ENCODE measurements at places on chromosomes 5 and 9.
A peak's percentile ranks its signal among the peaks of the same experiment; 100 is the strongest.

- no peak for DNase-seq
Observed at GRCh38 chr5:128472036-128472435, 66.0 kb downstream of the FBN2 start.

GRCh38 chr9:129451669-129452068 lies 169.2 kb downstream of the C9orf50 start:
- DNase-seq: no peak

DNA sequence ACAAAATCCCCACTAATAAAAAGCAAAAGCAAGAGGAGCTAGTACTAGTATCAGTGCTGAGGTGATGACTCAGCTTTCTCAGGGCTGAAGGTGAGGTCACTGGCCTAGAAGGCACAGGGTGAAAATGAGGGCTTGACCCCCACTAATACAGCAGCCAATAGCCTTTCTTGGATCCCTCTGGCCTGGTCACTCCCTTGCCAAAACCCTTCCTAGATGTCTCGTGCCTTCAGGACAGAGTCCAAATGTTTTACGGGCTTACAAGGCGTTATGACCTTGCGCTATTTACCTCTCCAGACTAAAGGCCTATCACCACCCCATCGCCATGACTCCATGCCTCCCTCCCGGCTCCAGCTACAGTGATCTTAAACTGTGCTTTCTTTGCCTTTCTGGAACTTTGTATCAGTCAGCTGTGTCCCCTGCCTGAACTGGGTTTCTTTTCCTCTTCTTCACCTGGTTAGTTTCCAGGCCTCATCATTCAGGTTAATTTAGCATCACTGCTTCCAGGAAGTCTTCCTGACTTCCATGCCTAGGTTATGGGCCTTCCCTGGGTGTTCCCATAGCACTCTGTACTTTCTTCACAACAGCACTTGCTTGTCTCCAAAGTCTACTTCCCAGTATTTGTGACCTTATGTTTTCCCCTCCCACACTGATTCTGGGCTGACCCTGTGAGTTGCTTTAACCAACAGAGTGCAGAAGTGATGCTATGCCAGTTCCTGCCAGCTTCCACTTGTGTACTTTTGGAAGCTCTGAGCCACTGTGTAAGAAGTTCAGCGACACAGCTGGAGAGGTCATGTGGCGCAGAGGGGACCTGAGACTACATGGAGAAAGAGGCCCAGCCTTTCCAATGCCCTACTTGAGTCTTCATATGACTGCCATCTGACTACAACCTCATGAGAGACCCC lies 4.2 kb upstream of the DELE1 start:
- DNase-seq: no peak

GRCh38 chr5:121386334-121386733 lies 465.3 kb upstream of the FTMT start:
- DNase-seq: no peak

DNA sequence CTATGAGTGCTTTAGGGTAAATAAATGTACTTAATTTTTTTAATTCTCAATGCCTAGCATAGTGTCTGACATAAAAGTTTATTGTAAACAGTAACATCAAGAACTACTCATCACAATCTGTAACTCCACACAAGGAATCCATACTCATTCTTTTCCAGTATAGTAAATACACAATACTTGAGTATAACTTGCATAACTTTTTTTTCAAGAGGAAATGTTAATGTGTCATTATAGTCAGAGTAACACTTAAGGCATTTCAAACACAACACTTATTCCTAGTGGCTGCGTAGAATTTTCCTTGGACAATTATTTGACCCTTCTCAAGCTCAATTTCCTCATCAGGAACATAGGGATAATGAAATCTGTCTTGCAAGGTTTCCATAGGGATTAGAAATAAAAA lies 584.3 kb downstream of the CAAP1 start:
- no peak for DNase-seq

- no peak for DNase-seq
Observed at GRCh38 chr5:177412603-177413233, 3.4 kb upstream of the F12 start.

DNA sequence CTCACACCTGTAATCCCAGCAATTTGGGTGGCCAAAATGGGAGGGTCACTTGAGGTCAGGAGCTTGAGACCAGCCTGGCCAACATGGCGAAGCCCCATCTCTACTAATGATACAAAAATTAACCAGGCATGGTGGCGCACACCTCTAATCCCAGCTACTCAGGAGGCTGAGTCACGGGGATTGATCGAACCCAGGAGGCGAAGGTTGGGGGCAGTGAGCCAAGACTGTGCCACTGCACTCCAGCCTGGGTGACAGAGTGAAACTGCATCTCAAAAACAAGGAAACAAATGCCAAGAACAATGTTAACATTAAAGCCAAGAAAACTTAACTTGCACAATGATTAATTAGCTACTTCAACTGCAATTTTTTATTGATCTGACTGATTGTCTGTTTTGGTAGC lies 202.6 kb downstream of the ARRDC3 start:
- no peak for DNase-seq

DNA sequence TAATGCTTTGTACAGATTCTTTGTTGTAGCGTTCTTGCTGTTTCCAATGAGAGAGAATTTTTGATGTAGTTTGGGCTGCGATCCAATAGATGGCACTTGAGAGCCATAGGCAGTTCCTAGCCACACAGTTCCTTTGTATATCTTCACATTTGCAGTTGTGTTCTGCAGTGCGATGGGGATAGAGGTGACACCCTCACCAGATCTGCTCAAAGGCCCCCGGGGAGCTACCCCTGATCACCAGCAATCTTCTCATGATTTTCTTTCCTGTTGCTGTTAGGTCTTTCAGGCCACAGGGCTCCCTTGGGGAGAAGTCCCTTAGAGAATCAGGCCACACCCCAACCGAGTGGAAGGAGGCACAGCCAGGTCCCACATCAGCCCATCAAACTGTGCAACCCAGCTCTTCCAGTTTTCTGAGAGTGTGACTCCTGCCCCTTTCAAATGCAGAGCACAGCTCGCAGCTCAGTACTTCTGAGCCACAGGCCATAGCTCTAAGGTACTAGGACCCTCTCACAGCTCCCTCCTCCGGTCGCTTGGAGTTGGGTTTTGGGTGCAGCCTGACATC lies 353.7 kb downstream of the SLCO4C1 start:
- DNase-seq: peak; percentile 20

DNA sequence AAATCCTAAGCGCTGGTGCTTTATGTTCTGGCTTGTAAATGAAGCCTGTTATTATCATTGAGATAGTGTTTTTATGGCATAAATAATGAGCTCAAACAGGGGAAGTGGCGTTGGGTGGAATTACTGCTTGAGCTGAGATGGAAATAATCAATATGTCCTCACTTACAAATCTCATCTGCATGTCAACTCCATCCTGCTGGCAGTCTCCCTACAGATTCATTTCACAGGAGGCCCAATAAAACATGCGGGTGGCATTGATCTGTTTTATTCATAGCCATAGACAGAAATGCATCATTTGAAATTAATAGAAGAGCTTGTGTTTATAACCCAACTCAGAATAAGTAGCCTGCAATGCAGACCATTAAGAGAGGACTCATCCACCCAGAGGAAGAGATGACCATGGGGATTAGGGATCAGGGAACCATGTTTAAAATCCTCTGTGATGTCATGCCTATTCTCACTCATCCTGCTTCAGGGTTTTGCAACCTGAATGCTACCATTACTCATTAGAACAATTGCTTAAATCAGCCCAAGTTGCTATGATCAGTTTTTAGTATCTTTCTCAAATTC lies 680.4 kb downstream of the TLR4 start:
- no peak for DNase-seq

DNA sequence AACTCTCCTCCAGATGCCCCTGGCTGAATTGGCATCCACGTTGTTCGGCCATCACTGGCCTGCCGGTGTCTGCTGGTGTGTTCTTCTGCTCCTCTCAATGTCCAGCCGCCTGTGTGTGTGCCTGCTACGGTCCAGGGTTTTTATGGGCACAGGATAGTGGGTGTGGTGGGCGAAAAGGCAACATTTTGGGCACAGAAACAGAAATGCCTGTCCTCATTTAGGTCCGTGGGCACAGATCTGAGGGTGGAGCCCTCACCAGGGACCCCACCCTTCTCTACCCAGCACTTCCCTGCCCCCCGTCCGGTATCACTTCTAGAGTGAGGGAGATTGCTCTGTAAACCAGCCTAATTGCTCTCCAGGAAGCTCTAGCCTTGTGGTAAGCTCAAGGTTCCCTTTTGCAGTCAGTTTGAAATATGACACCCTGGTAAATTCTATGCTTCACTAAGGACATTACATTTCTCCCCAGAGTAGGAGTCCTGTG lies 410.1 kb downstream of the MAT2B start:
- peak; percentile 17 for DNase-seq

DNA sequence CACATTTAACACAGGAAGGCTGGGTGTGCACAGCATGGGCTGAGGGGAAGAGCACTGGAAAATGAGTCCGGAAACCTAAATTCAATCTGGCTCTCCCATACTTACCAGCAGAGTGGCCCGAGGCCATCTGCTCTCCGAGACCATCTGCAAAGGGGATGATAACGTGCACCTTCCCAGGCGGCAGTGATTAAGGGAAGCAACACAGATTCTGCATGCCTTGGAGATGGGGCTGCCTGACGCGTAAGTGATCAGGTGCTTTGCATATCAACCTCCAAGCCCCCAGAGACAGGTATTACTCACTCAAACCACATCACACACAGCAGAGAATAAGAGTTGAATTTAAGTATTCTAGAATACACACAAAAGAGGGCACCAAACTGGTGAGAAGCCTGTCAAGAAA lies 9.1 kb downstream of the EPB41L4B start:
- no peak for DNase-seq

DNA sequence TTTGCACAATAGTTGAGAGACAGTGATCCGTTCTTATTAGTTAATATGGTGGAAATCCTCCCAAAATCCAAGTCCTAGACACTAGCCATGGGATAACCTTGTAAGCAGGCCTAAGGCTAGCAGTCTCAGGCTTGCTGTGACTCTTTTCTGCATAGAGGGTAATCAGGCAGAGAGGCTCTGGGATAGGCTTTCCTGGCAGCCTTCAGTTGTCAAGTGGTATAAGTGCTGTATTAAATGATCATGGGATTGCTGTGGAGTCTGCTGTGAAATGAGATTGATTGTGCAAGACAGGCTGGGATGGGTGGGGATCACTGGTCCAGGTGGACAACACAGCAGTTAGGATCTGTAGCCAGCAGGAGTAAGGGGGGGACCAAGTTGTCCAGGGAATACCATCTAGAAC lies 416.4 kb downstream of the TLE4 start:
- DNase-seq: no peak

Measured in iPS DF 19.7 (cell line).